Tibial artery (tissue), 4 donors: ENCODE measurements at places on chromosomes 3 and 15.

- no peak for DNase-seq
These were observed 18.5 kb upstream of the CMTM8 start for GRCh38 chr3:32220006-32220405.

DNA sequence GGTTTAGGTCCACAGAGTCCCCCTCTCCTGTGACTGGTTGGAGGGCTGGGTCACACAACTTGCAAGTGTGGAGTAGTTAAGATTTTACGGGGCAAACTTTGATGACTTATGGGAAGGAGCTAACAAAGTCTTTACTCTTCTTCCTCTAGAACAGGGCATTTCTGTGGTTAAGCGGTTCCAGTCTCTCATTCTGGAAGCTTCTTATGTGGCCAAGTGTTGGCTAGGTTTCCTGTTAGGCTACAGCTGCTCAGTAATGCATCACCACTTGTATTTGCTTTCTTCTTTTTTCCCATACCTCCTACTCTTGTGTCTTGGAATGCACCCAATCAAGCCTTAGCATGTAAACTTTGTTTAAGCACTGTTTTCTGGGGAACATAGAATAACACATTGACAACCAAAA is 100.6 kb upstream of the PLAAT1 start:
- DNase-seq = no peak

DNA sequence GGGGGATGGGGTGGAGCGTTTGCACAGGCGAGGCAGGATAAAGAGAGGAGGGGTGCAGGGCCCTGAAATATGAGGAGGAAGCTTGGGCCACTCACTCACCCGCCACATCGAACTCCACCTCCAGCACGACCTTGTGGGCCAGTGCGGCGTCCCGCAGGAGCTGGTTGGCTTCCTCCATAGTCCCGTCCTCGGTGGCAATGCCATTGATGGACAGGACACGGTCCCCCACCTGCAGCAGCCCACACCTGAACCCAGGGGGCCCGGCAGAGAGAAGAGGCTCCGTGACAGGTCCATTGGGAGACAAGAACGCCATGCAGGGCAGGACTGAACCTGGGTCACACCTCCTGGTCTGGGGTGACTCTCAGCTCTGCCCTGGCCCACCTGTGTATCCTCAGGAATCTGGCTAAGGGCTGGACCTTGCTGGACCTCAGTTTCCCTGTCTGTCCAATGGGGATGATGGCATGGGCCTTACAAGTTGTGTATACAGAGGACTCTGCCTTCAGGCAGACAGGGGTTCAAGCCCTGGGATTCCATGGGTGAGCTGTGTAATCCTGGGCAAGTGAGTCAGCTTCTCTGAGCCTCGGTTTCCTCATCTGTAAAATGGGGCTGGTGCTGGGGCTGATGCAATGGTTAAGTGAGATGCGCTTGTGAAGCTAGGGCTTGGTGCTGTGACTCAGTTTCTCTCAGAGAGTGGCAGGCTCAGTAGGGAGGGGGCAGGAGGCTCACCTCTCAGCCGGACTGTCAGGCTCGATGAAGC is 26.4 kb downstream of the GRIP2 start:
- DNase-seq = peak; percentile 64

DNA sequence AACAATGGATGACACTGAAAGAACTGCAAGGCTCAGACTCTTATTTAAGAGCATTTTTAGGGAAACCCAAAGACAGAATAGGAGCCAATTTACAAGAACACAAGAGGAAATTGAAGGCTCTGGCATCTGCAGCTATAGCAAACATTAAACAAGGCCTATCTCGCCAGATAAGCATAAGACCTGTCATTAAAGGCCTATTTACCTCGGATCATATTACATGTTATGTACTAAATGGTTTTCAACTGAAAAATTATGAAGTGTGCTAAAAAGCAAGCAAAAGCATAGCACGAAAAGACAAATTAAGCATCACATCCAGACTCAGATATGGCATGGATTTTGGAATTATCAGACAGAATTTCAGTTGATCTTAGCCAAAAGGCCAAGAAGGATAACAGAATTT is 617.1 kb downstream of the SQOR start:
- no peak for DNase-seq

DNA sequence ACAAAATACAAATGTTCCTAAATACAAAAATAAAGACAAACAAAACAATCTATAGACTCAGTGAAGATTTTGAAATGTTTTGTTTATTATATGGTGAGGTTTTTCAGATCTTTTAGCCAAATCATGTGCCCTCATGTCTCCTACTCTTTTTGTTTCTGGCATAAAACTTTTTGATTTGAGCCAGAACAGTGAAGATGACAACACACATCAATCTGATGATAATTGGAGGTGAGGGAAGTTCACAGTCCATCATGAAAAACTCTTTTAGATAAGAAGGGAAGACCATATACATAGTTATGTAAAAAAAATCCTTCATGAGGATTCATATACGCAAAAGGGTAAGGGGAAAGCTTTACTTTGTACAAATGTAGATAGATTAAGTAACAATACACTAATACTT is 75.1 kb upstream of the OSBPL11 start:
- no peak for DNase-seq

DNA sequence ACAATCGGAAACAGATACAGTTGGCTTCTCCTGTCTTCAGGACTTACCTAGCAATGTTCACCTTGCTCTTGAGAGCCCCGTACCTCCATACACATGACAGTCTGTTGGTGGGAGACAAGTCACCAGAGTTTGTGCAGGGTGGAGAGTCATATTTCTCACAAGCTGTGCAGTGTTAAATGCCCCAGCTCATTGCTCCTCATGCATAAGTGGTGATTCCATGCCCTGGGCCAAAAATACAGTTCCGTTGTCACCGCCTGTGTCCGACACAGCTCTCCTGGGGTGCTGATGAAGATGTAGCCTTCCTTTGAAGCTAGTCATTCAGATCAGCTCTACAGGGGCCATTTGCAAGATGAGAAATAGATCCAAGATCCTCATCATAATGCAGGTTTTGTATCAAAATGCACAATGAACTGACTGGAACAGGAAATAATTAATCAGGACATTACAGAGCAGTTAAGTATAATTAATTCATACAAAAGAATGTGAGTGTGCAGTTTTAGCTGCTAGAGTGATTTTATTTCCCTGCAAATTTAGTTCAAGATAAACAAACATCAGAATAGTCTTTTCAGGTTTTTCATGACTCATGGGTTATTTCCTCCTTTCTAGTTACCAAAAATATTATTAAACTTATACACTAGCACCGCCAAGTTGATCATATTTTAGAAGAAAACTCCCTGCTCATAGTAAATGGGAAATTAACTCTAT is 66.5 kb downstream of the CD47 start:
- DNase-seq = no peak

- DNase-seq = no peak
These were observed 464.1 kb upstream of the CBLB start for GRCh38 chr3:106332884-106333283.

GRCh38 chr3:187726564-187726963 is 18.7 kb downstream of the BCL6 start:
- DNase-seq = no peak

GRCh38 chr3:102356506-102356905 is 78.3 kb upstream of the ZPLD1 start:
- no peak for DNase-seq

GRCh38 chr3:50982540-50983325 is 308.0 kb downstream of the DOCK3 start:
- DNase-seq = no peak

- DNase-seq = no peak
These were observed 114.9 kb downstream of the SV2B start for GRCh38 chr15:91214675-91215590.

DNA sequence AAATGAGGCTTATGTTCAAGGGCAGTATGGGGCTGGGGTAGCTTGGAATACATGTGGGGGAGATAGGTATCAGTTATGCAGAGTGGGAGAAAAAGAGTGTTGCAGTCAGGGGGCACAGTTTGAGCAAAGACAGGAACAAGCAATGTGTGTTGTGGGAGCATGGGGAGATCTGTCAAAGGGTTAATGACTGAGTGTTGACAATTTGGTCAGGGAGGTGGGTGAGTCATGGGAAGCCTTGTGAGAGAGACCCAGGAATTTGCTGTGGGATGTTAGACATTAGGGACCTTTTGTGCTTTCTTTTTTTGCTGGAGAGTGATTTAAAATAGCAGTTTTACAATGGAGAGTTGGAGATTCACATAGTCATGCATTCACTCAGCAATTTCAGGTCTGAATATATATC is 221.6 kb upstream of the NR2E3 start:
- no peak for DNase-seq

- no peak for DNase-seq
These were observed 19.4 kb upstream of the MNS1 start for GRCh38 chr15:56484287-56484686.

DNA sequence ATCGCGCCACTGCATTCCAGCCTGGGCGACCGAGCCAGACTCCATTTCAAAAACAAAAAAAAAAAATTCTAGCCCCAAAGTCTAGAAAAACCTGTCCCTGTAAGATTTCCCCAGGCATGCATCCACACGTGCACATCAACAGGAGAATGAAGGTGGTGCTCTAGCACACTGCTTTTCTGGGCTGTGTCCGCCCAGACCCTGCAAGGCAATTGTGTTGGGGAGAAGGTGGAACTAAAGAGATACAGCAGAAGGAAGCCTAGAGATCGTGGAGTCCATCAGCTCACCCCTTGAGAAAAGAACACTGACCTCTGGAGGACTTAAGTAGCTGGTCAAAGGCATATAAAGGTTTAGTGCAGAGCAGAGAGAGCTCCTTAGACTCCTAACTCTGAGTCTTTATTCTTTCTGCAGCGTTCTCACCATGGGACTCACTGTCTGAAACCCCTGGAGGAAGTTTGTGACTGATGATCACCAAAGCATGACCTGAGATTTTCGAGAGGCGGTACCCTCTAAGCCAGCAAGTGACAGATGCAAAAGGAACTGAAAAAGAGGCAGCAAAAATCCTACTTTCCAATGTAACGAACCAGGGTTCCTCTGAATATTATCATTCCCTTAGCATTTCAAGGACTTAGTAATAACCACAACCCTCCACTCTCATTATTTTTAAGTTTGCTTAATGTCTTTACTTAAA is 179.8 kb downstream of the MEX3B start:
- no peak for DNase-seq

GRCh38 chr3:36025232-36025631 is 355.1 kb upstream of the STAC start:
- no peak for DNase-seq

DNA sequence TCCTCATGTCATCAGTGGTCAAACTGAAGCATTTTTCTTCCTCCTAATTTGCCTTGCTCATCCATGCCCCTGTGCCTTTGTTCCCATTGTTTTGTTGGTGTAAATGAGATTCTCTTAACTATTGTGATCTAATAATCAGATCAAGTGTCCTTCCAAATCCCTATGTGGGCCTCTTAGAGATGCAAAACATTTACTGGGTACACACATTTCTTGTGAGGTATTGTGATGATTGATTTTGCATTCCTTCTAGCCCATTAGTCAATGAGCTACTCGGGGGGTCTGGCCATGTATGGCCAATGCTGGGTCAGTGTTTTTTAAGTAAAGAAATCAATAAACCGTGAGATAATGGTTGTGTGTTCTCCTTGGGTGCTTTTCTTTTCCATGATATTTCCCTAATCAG is 580.4 kb downstream of the VGLL3 start:
- DNase-seq = no peak

DNA sequence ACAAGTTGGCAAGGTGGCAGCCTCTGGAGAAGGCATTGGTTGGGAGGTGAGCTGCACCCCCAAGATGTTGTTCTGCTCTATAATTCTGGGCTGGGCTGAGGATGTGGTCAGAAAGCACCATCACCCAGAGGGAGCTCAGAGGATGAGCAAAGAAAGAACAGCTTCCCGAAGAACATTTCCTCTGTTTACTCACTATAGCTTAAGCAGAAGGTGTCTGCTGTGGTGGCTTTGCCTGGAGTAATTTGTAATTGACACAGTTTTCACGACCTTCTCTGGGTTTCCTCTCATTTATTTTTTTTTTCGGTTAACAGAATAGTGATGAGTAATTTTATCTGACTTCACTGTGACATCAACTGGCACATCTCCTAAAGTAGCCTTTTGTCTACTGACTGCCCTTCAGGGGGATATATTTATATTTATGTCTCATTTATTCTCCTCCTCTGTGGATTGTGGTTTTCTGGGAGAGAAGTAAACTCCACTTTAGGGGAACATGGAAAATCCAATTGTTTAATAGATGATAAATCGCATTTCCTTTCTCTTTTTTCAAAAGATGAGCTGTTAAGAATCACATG is 49.5 kb upstream of the ABHD17C start:
- no peak for DNase-seq

- no peak for DNase-seq
These were observed 188.1 kb downstream of the FNDC3B start for GRCh38 chr3:172227340-172228035.

DNA sequence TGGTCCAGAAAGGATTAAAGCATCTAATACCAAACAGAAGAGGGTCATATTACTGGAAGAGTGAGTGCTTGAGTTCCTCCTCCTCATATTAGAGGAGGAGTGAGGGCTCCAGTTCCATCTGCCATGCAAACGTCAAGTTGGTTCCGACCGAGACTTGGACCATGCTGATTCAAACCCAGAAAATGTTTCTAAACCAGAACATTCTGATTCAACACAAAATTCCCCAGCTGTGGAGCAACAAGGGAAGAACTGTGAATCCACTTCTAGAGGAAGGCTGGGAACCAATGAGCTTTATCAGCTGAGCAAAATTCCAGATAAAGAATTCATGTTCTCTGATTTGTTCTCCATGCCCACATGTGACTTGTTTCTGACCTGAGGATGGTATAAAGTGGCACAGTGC is 135.6 kb upstream of the WNT5A start:
- DNase-seq = no peak

DNA sequence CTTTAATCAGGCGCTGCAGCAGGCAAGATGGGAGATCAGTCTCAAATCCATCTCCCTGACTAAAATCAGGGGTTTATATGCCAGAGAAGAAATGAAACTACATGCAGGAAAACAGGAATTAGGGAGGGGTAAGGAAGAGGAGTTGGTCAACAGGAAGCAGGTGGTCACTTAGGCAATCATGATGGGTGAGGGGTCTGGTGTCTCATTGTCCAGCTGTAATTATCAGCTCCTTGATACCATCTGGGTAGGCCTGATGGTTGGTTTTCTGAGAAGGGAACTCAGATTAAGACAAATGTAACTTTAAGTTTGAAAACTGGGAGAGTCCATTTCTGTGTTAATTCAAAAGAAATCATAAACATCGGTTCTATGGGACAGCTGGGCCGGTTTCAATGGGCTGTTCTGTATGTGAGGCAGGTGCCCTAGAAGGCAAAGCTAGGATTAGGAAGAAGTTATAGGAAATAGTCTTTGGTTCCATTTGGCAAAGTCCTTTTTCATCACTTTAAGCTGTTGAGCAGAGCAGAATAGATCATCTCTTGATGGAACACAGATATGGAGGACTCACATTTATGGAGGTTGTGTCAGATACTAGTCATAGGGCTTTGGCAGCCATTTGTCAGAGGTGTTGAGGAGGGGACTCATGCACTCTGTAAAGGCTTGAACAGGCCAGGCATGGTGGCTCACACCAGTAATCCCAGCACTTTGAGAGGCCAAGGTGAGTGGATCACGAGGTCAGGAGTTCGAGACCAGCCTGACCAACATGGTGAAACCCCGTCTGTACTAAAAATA is 149.4 kb downstream of the VGLL4 start:
- DNase-seq = no peak

GRCh38 chr3:172915911-172916514 is 165.5 kb downstream of the ECT2 start:
- DNase-seq = no peak
